ENCODE measurements at places on chromosomes 3 and 15.

DNA sequence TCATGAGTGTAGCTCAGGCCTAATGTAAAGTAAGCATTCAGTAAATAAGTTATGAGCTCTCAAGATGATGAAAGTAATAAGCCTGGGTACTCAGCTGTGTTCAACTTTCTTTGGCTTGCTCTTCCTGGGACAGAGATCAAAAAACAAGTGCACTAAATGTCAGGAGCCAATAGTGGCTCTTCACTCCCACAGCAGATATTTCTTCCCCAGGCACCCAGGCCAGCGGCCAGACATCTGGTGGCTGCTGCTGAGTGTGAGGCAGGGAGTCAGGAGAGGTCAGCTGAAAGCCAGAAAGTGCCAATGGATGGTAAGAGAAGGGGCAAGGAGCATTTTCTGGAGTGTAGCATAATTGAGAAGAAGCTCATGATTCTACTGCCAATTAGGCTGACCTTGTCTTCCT, 18.2 kb upstream of the ITGA11 start:
- no peaks in the 10 kb centered on the region for H3K36me3 ChIP-seq
- no peak overlapping the region for H3K27ac ChIP-seq
- H3K4me3 ChIP-seq, result no peak overlapping the region

GRCh38 chr15:41513506-41514227, at the start of gene LTK:
TSS of gene LTK (minus strand) at chr15:41513827. CDS start at chr15:41513709, 118 bp downstream.
- no peak within 1 kb of the TSS for H3K27ac ChIP-seq
- H3K27me3 ChIP-seq, result peaks cover 36% of the 10 kb centered on the region
- H3K4me1 ChIP-seq, result peaks cover 38% of the 10 kb centered on the region
- DNase-seq, result peak; percentile 46

- no peaks in the 10 kb centered on the region for H3K4me1 ChIP-seq
- no peak overlapping the region for H3K27ac ChIP-seq
- H3K4me3 ChIP-seq, result no peak overlapping the region
- DNase-seq, result no peak
These were observed 346.2 kb upstream of the ZNF717 start for GRCh38 chr3:76131396-76132153.

GRCh38 chr3:170804078-170804477, 65.9 kb downstream of the RPL22L1 start:
- H3K27me3 ChIP-seq, result peaks cover 28% of the 10 kb centered on the region
- no peak overlapping the region for H3K4me3 ChIP-seq
- no peak overlapping the region for H3K27ac ChIP-seq
- no peaks in the 10 kb centered on the region for H3K4me1 ChIP-seq
- no peak for DNase-seq
- H3K36me3 ChIP-seq, result no peaks in the 10 kb centered on the region

DNA sequence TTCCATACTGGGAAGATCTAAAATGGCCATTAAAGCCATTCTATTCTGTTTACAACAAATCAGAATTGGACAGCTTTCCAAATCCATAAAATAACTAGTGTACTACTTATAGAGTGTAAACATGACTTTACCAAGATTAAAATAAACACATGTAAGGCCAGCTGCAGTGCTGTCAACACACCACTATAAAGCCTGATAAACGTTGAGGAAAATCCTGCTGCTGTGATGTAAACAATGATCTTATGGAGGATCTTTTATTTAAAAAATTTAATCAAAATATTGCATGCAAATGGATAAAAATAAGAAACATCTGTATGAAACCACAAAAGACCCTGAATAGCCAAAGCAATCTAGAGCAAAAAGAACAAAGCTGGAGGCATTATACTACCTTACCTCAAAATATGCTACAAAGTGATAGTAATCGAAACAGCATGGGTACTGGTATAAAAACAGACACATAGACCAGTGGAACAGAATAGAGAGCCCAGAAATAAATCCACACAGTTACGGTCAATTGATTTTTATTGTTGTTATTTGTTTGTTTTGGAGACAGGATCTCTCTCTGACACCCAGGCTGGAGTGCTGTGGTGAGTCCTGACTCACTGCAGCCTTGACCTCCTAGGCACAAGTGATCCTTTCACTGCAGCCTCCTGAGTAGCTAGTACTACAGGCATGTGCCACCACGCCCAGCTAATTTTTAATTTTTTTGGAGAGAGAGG, 428.8 kb upstream of the C2CD4B start:
- H3K36me3 ChIP-seq, result no peaks in the 10 kb centered on the region
- H3K4me1 ChIP-seq, result no peaks in the 10 kb centered on the region
- no peak overlapping the region for H3K27ac ChIP-seq
- peaks cover 17% of the 10 kb centered on the region for H3K27me3 ChIP-seq
- H3K4me3 ChIP-seq, result no peak overlapping the region

DNA sequence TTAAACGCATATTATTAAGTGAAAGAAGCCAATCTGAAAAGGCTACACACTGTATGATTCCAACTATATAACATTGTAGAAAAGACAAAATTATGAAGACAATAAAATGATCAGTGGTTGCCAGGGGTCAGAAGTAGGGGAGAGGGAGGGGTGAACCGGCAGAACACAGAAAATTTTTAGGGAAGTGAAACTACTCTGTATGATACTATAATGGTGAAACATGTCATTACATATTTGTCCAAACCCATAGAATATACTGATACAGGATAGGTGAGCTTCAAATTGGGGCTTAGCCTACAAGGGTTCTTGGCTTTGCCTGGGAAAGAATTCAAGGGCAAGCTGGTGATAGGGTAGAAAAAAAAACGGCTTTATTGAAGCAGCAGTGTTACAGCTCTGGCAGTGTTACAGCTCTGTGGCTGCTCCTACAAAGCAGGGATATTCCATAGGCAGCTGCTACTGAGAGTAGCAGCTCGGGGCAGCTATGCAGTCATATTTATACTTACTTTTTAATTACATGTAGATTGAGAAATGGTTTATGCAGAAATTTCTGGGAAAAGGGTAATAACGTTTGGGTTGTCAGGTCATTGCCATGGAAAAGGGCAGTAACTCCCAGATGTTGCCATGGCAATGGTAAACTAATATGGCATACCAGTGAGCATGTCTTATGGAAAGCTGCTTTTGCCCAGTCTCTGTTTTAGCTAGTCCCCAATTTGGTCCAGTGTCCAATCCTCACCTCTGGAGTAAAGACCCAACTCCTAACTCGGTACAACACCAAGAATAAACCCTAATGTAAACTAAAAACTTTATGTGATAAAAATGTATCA, 125.1 kb upstream of the SLC25A36 start:
- H3K36me3 ChIP-seq, result no peaks in the 10 kb centered on the region
- DNase-seq, result no peak
- H3K27me3 ChIP-seq, result peaks cover 2% of the 10 kb centered on the region
- no peaks in the 10 kb centered on the region for H3K4me1 ChIP-seq
- H3K4me3 ChIP-seq, result no peak overlapping the region

DNA sequence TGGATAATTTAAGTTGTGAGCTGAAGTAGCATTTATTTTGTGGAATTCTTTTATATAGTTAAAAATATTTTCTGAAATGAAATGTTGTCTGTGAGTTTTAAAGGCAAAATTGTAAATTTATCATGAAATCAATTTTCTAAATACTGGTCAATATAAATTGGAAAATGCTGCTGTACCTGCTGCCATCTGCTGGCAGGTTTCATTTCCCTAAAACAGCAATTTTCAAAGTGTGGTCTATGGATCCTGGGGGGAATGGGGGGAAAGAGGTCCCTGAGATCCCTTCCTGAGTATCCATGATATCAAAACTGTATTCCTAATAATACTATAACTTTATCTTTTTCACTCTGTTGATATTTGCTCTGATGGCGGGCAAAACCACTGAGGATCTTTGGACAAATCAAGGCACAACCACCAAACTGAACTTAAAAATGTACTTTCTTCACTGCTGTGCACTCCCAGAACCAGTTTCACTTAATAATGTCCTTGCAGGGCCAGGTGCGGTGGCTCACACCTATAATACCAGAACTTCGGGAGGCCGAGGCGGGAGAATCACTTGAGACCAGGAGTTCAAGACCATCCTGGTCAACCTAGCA, 17.2 kb upstream of the CCR4 start:
- no peaks in the 10 kb centered on the region for H3K4me1 ChIP-seq
- DNase-seq, result no peak
- H3K36me3 ChIP-seq, result no peaks in the 10 kb centered on the region

- DNase-seq, result no peak
- no peak overlapping the region for H3K4me3 ChIP-seq
- H3K27me3 ChIP-seq, result no peaks in the 10 kb centered on the region
- H3K27ac ChIP-seq, result no peak overlapping the region
- no peaks in the 10 kb centered on the region for H3K36me3 ChIP-seq
These were observed 76.4 kb downstream of the FSIP1 start for GRCh38 chr15:39706206-39706605.

GRCh38 chr3:181555681-181556080, 156.0 kb upstream of the SOX2 start:
- DNase-seq, result no peak
- H3K4me1 ChIP-seq, result no peaks in the 10 kb centered on the region
- H3K27ac ChIP-seq, result no peak overlapping the region
- no peak overlapping the region for H3K4me3 ChIP-seq

- no peak for DNase-seq
- H3K4me3 ChIP-seq, result no peak overlapping the region
- H3K27ac ChIP-seq, result no peak overlapping the region
These were observed 227.4 kb upstream of the AZI2 start for GRCh38 chr3:28575746-28576613.

GRCh38 chr15:71325481-71325880, 210.2 kb downstream of the THSD4 start:
- no peak overlapping the region for H3K27ac ChIP-seq
- H3K4me3 ChIP-seq, result no peak overlapping the region
- H3K4me1 ChIP-seq, result peaks cover 6% of the 10 kb centered on the region
- DNase-seq, result no peak
- H3K27me3 ChIP-seq, result peaks cover 3% of the 10 kb centered on the region
- H3K36me3 ChIP-seq, result no peaks in the 10 kb centered on the region

- H3K4me3 ChIP-seq, result no peak overlapping the region
- no peaks in the 10 kb centered on the region for H3K36me3 ChIP-seq
- no peaks in the 10 kb centered on the region for H3K27me3 ChIP-seq
- no peak overlapping the region for H3K27ac ChIP-seq
- no peak for DNase-seq
These were observed 352.8 kb upstream of the SEMA6D start for GRCh38 chr15:47364230-47365141.

- H3K4me3 ChIP-seq, result no peak overlapping the region
- H3K36me3 ChIP-seq, result no peaks in the 10 kb centered on the region
- H3K4me1 ChIP-seq, result no peaks in the 10 kb centered on the region
- peaks cover 4% of the 10 kb centered on the region for H3K27me3 ChIP-seq
- no peak overlapping the region for H3K27ac ChIP-seq
These were observed 103.0 kb upstream of the ARHGEF26 start for GRCh38 chr3:154018100-154018696.

GRCh38 chr3:66997560-66998112, 471 bp upstream of the KBTBD8 start:
- peak overlapping the region; percentile 88 for H3K27ac ChIP-seq
- H3K4me3 ChIP-seq, result peak overlapping the region; percentile 85
- peaks cover 16% of the 10 kb centered on the region for H3K36me3 ChIP-seq
- no peak for DNase-seq

GRCh38 chr15:65910341-65910740, 41.0 kb downstream of the RAB11A start:
- H3K36me3 ChIP-seq, result peaks cover 12% of the 10 kb centered on the region
- no peak overlapping the region for H3K27ac ChIP-seq
- no peak for DNase-seq
- no peak overlapping the region for H3K4me3 ChIP-seq
- no peaks in the 10 kb centered on the region for H3K27me3 ChIP-seq

- DNase-seq, result no peak
- no peak overlapping the region for H3K4me3 ChIP-seq
- H3K27me3 ChIP-seq, result no peaks in the 10 kb centered on the region
- no peaks in the 10 kb centered on the region for H3K36me3 ChIP-seq
- H3K27ac ChIP-seq, result no peak overlapping the region
These were observed 14.8 kb upstream of the TMEM108 start for GRCh38 chr3:133023362-133023761.

GRCh38 chr15:90062023-90062442, 40.2 kb downstream of the IDH2 start:
- no peaks in the 10 kb centered on the region for H3K27me3 ChIP-seq
- no peak overlapping the region for H3K4me3 ChIP-seq
- DNase-seq, result peak; percentile 61
- H3K36me3 ChIP-seq, result no peaks in the 10 kb centered on the region

- peak overlapping the region; percentile 49 for H3K27ac ChIP-seq
- peaks cover 2% of the 10 kb centered on the region for H3K27me3 ChIP-seq
- H3K36me3 ChIP-seq, result peaks cover 5% of the 10 kb centered on the region
- no peak for DNase-seq
These were observed 2.0 kb upstream of the MCF2L2 start for GRCh38 chr3:183430325-183430957.

- H3K4me3 ChIP-seq, result no peak overlapping the region
- H3K27me3 ChIP-seq, result no peaks in the 10 kb centered on the region
- DNase-seq, result no peak
- H3K4me1 ChIP-seq, result peaks cover 54% of the 10 kb centered on the region
- peaks cover 19% of the 10 kb centered on the region for H3K36me3 ChIP-seq
- peak overlapping the region; percentile 89 for H3K27ac ChIP-seq
These were observed 33.2 kb downstream of the MYO5C start for GRCh38 chr15:52262364-52262763.

- H3K4me1 ChIP-seq, result peaks cover 39% of the 10 kb centered on the region
- no peak overlapping the region for H3K4me3 ChIP-seq
- no peak overlapping the region for H3K27ac ChIP-seq
- H3K36me3 ChIP-seq, result peaks cover 61% of the 10 kb centered on the region
- no peak for DNase-seq
These were observed 28.4 kb downstream of the ANKRD28 start for GRCh38 chr3:15769256-15769915.

DNA sequence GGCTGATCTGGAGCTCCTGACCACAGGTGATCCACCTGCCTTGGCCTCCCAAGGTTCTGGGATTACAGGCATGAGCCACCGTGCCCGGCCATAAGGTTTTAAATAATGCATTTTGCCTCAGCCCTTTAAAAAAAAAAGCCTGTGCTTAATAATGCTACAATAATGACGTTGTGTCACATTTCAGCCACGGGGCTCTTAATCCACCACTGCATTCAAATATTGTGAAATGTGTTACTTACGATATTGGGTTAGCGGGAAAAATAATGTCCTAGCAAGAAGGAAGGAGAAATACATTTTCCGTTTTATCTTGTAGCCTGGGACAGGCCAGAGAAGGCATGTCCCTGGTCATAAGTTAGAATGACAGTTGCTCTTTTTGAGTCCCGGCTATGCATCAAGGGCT, 17.6 kb downstream of the PAQR5 start:
- no peak for DNase-seq
- H3K27me3 ChIP-seq, result peaks cover 4% of the 10 kb centered on the region
- H3K4me3 ChIP-seq, result no peak overlapping the region
- H3K4me1 ChIP-seq, result peaks cover 12% of the 10 kb centered on the region
